Colonic mucosa (tissue), 4 donors: ENCODE measurements at places on chromosomes 11 and 22.
A peak's percentile ranks its signal among the peaks of the same experiment; 100 is the strongest.

DNA sequence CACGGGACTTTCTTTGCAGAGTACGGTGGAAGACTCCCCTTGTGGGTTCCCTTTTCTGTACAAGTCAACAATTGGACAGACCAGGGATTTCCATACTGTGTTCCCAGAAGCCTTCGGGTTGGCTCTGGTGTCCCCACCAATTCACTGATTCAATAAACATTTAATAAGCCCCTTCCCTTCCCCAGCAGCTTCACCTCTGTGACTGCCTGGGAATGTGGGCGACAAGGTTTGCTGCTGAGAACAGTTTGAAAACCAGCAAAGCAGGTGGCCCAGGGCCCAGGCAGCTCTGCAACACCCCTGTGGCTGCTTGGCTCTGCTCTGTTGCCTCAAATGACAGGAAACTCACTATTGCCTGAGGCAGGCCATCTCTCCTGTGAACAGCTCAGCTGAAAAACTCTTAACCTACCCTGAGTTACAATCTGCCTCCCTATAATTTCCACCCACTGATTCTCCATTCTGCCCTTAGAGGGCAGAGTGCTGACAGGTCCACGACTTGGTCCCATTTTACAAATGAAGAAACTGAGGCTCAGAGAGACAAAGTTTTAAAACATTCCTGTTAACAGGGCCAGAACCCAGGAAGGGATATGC is 10.4 kb downstream of the ADORA2A start:
- no peak for DNase-seq

- DNase-seq, result no peak
Observed at GRCh38 chr22:46612341-46612903, 7.8 kb upstream of the GRAMD4 start.

DNA sequence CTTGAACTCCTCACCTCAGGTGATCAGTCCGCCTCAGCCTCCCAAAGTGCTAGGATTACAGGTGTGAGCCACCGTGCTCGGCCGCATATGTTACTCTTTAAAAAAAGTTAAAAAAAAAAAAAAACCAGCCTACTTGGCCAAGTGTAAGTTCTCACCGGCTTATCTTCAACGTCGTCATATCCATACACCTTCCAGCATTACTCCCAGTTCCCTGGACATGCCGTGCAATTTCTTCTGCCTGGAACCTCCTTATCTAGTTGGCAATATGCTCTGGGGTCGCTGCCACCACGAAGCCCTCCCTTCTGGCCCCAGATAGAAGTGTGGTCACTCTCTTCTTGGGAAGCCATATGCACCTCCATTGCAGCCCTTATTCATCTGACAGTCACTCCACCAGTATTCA is 36.3 kb upstream of the CBX7 start:
- no peak for DNase-seq

DNA sequence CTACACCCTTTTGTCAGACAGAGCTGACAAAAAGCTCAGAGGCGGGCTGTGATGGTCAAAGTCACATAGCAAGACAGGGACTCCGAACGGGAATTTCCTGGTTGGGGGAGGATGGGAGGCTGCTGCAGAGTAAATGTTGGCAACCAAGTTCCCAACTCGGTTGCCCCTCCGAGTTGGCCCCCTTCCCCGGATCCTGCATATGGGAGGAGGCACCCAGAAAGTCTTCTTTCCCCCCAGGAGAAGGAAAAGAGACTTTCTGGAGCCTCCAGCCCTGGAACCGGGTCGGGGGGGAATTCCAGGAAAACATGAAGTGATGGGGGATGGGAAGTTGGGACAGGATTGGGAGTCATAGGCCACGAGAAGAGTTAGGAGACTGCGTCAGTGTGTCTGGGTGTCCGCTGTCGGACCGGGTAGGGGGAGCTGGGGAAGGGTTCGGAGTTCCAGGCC is 614 bp downstream of the SELENOM start:
- DNase-seq, result peak; percentile 45

DNA sequence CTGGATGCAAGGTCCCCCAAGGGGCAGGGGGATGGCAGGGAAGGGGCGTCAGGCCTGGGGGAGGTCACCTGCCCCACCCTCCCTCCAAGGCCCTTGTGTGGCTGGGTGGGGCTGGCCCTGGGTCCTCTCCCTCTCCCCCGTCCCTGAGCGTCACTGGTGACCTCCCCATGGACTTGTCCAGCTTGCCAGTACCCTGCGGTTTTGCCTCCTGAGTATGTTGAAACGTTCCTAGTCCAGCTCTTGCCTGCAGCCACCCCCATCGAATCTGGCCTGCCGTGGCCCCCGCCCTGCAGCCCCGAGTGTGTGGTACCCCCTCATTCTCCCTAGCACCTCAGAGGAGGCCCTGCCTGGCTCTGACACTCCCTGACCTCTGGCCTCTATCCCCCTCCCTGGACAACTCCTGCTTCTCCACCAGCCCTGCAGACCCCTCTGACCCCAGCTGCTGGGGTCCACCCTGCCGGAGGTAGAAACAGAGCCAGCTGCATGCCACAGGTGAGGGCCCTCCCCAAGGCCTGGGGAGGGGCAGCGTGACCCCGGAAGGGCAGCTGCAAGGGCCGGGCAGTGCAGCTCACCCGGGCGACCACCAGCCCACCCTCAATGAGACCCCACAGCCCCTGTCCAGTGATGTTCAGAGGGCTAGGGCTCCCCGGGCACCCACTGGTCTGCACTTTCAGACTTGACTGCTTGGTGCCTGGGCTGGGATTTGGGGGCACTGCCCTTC is 4.1 kb upstream of the MUC6 start:
- no peak for DNase-seq

GRCh38 chr22:32475468-32476010 is 928 bp downstream of the FBXO7 start:
- peak; percentile 59 for DNase-seq

DNA sequence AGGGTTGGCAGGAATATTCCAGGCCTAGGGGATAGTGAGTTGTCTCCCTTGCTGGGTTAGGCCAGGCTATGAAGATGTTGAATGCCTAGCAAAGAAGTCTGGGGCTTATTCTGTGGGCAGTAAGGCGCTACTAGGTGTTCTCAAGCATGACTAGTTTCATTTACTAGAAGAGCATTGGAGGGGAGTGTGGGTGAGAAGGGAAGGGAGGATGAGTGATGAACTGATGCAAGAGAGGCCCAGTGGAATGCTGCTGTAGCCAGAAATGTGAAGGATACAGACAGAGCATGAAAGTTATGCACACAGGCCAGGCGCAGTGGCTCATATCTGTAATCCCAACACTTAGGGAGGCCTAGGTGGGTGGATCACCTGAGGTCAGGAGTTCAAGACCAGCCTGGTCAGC is 33.5 kb downstream of the POU2F3 start:
- DNase-seq, result no peak

GRCh38 chr11:59417023-59417422 is 9.2 kb downstream of the OR5A2 start:
- DNase-seq, result no peak

DNA sequence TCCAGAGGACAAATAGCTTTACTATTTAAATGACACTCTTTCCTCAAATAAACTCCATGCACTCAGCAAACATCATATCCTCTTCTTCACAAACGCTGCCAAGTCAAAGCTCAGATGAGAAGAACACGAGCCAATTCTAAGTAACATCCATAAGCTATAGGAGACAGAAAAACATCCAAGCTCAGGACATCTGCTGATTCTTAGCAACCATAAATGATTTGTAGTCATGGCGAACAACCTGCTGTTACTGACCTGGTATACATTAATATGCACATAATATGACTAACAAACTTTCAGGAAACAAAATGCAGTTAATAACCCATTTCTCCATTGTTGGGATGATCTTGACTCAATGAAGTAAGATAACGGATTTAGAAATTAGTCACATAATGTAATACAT is 6.7 kb downstream of the GALNT18 start:
- no peak for DNase-seq

DNA sequence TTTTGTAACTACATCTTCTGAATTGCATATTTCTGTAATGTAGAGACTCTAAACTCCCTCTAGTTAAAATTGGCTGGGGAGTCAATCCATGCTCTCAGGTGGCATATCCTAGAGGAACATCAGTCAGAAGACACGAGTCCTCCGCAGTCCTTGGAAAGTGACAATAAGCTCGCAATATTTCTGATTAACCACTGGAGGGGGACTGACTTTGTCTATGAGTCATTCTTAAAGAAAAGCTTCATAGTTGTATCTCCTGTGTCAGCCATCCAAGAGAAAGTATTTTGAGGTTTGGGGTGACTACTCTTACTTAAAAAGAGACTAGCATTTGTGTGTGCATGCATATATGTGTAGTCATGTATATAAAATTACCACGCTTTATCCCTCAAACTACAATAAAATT is 60.2 kb downstream of the SLN start:
- no peak for DNase-seq

- peak; percentile 43 for DNase-seq
Observed at GRCh38 chr11:2399488-2400068, 972 bp upstream of the TSSC4 start.

DNA sequence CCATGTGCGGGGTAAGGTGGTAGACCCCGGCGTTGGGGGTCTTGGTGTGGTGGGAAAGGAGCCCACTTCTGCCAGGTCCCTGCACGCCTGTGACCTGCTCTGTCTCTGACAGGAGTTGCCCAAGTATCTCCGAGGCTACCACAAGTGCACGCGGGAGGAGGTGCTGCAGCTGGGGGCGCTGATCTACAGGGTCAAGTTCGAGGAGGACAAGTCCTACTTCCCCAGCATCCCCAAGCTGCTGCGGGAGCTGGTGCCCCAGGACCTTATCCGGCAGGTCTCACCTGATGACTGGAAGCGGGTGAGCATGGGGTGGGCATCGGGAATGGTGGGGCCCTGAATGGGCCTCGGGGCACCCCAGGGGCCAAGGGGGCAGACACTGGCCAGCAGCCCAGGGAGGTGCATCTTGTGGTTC is 83.0 kb downstream of the MYO7A start:
- peak; percentile 16 for DNase-seq

DNA sequence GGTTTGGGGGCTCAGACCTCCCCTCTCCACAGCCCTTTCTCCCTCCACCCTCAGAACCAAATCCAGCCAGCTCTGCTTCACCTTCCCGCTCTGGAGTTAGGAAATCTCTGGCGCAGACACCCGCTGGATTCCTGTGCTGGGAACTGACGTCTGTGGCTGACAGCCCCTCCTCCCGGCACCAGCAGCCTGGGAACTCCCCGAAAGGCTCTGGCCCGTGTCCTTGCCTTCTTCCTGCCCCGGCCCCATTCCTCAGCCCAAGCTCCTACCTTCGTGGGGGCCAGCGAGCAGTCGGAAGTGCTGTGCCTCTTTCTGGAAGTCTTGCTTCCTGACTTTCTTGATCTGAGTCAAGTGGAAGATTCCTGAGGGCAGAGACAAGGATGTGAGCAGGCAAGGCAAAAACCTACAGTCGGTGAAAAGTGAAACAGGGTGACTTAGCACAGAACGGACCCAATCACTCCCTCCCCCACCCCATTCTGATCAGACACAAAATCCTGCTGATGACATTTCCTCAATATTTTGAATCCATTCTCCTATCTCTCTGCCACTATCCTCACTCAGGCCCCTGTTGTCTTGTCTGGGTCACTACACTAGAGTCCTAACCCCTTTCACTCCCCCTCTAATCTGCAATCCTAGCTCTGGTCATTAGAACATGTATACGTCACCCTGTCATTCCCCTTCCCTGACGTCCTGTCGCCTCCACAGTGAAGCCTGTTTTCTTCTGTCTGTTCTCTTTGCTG is 34.1 kb downstream of the CHRDL2 start:
- DNase-seq, result peak; percentile 41

DNA sequence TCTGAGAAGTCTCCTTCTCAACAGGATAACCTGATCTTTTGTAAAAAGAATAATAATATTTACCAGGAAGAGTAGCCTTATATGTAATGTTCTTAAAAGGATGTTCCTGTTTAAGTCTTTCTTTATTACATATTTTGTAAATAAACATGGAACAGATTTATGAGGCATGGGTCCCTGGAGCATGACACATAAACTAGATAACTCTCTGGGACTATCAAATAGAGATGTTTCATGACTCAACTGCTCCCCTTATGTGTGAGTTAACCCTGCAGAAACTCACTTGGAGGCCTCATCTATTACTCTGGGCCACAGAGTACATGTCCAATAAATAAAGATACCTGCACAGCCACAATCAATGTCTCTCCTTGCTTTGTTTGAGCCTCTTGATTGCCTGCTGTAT is 64.6 kb downstream of the GDPD4 start:
- no peak for DNase-seq

DNA sequence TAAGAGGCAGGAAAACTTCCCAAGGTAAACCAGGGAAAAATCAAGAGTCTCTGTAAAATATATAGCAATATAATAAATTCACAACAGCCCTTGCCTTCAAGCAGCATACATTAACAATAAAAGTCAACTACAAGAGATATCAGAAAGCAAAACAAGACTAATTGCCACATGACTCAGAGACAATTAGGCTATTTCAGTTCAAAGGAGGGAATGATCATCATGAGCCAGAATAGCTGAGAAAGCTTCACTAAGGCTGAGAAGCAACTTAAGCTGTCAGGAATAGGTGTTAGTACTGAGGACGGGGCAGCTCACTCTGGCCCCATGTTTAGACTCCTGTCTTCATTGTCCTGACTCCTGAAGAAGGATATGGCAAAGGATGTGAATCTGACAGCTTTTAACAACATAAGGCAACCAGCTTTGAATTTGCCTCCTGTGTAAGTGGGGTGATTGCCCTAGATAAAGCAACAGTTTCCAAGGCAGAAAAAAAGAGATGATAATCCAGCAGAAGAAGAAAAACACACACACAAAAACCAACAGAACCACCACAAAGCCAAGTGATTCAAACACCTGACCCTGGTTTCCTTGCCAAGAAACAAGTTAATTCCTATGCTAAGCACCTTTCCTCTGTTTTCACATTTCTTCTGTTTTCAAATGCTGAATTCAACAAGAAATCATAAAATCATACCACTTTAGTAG is 60.8 kb downstream of the SIK3 start:
- DNase-seq, result no peak

- peak; percentile 34 for DNase-seq
Observed at GRCh38 chr11:14132312-14132711, 169.8 kb downstream of the SPON1 start.

- DNase-seq, result no peak
Observed at GRCh38 chr11:46726206-46726862, 7.3 kb downstream of the F2 start.

DNA sequence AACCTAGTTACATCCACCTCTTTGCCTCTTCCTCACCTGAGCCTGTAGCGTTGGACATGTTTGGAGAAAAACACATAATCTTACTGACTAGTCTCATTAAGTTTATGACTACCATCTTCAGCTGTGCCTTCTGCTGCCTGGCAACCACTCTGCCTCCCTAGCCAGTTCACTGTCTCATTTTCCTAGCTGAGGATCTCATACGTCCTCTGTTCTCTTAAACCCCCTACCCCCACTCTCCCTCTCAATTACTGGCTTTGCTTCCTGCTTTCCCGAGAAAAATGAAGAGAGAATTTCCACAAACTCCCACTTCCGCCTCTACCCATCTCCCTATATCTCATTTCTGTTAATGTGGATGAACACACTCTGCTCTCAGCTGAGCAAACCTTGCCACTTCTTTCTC is 239.3 kb upstream of the POU2AF2 start:
- no peak for DNase-seq

- no peak for DNase-seq
Observed at GRCh38 chr11:92850296-92850826, 119.1 kb upstream of the MTNR1B start.

- DNase-seq, result peak; percentile 92
Observed at GRCh38 chr22:44684506-44685383, 17.3 kb upstream of the PRR5 start.

GRCh38 chr11:108901359-108901758 is 236.5 kb downstream of the DDX10 start:
- DNase-seq, result no peak
